ENCODE measurements at places on chromosomes 16 and 17.

GRCh38 chr17:1617620-1618174 is 10.9 kb downstream of the SLC43A2 start:
- DNase-seq: peak; percentile 76

GRCh38 chr17:15265131-15265530 is at the start of gene PMP22:
TSS of gene PMP22 (minus strand) at chr17:15265326. CDS start at chr17:15260727, 4,599 bp downstream.
- DNase-seq: no peak

GRCh38 chr16:28983644-28984043 is 1.2 kb upstream of the LAT start:
- DNase-seq: no peak

DNA sequence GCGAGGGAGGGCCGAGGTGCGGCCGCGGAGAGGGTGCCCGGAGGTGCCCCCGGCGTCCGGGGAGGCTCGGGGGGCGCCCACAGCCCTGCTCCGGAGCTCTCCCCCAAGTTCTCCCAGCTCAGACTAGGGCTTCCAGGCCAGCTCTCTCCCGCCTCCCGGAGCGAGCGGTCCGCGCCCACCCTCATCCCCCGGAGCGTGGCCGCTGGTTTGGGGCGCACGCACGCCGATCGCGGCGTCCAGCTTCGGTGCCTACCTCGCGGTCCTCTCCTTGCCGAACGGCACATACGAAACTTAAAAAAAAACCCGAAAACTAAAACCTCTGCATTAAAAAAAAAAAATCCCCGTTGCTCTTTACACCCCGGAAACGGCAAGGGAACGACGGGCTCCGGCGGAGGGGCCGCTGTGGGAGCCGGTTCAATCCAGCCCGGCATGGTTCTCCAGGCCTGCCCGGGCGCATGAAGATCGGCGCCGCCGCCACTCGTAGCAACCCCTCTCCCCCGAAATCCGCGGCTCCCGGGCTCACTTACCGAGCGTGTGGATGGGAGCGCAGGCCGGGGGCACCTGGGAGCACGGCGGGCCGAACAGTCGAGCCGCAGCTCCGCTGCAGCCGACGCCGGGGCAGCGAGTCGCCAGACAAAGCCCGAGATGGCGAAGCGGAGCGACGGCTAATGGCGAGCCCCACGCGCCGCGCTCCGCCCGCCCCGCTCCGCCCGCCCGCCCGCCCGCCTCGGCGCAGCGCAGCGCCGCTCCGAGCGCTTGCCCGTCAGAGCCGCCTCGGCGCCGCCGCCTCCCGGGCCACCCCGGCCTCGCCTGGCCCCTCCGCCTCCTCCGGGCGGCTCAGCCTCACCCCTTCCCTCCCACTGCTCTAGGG is 973 bp upstream of the UBTF start:
- DNase-seq: peak; percentile 70

GRCh38 chr17:8131844-8132441 is 8.0 kb upstream of the HES7 start:
- no peak for DNase-seq

DNA sequence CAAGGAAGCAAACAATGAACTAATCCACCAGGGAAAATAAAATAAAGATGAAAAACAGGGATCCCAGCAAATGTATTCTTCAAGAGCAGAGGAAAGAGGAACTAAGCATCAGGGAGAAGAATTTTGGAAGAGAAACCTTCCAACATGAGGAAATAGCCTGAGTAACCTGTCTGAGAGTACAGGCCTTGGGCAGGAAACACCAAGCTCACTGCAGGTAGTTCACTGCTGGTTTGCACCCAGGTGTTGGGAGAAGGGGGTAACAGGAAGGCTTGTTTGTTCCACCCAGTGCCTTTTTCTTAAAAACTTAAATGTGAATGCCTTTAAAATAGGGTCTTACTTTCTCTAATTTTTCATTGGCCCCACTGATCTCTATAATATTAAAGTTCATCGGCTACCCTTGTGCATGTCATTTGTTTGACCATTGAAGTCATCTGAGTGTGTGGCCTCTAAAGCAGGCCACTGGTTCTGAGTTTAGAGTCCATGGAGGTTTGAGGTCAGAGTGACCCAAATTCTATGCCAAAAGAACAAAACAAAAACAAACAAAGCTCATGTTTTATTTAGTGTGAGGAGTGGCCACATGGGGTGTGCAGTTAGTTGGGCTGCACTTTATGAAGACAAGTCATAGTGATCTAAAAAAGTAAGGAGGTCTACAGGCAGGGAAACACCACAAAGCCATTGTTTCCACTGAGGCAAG is 62.9 kb upstream of the COX10 start:
- no peak for DNase-seq

- no peak for DNase-seq
Observed at GRCh38 chr16:58118801-58119508, 10.2 kb downstream of the CFAP20 start.

All from astrocyte of the hippocampus (primary cell).